ENCODE measurements at places on chromosomes 5 and 9.

GRCh38 chr5:73121119-73121463 is 716 bp downstream of the TMEM171 start:
- peak; percentile 46 for DNase-seq

- no peak for DNase-seq
These were observed 182.9 kb downstream of the SAXO1 start for GRCh38 chr9:18849890-18850677.

DNA sequence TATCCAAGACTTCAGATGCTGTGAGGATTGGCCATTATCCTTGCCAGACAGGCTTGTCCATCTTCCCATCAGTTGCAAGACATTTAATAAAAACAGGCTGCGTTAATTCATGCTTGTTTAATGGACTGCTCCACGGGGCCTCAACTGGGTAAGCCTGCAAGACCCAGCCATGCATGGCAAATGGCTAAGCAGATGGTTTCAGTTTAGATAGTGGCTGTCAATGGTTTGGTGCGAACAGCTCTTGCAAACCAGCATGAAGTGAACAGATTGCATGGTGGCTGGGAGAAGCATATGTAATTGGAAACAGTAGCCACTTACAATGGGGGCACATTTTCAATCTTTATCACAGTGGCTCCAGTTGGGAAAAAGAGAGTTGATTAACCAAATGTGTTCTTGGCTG is 628.2 kb upstream of the KLF4 start:
- DNase-seq, result peak; percentile 9

GRCh38 chr9:137030538-137031527 is 1.1 kb downstream of the FUT7 start:
- no peak for DNase-seq

- no peak for DNase-seq
These were observed 248.8 kb downstream of the MCTP1 start for GRCh38 chr5:95035891-95036685.

GRCh38 chr5:150457562-150458240 is 8.2 kb upstream of the RPS14 start:
- DNase-seq, result no peak

- DNase-seq, result no peak
These were observed 4.9 kb upstream of the N4BP3 start for GRCh38 chr5:178108446-178108845.

DNA sequence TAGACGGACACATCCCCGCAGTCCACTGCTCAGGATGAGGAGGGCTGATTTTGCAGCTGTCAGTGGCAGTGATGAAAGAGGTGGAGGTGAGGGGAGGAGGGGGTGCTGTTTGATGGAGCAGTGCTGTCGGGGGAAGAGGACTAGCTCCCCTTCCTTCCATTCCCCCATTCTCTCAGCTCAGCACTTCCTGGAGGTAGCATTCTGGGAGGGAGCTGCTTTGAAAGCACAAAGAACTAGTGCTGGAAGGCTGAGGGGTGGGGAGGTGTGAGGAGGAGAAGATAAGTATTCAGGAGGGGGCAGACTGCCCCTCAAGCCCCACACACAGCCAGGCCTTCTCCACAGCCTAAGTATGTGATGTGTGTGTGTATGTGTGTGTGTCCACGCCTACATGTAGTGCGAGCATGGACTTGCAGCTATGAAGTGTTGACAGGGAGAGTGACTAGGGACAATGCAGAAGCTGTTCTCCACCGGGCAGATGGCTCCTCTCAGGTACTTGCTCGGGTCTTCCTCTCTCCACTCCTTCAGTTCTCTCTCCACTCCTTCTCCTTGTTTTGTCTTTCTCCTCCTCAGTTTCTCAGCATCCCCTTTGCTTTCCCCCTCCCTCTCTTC is 65.5 kb upstream of the HSPA9 start:
- no peak for DNase-seq

DNA sequence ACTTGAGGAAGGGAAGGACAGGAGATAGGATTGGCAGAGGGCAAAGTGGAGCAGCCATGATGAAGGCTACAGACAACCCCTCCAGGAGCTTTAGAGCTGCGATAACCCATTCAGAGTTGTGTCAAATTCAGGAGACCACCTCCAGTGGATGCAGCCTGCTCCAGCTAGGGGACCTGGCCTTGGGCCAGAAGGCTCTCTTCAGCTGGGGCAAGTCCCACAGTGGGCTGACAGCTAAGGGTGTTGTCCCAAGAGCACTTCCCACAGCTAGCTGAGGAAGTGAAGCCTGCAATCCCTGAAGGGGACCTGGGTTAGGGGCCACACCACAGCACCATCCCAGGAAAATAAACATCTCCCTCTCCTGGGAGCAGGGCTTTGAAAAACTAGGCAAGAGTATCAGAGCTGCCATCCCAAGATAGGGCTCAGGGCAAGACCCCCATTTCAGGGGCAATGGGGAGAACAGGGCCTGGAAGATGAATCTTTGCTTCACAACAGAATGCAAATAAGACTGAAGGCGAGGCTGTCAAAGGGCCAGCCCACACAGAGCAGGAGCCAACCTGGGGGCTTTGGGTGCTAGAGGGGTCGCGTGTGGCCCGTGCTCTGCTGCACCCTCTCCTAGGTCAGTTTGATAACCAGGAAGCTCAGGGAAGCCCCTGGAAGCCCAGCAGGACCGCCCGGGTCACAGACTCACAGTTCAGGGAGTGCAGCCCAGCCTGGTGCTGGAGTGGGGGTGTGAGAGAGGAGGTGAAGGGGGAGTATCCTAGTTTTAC is 19.3 kb upstream of the DAPK1 start:
- DNase-seq, result no peak

DNA sequence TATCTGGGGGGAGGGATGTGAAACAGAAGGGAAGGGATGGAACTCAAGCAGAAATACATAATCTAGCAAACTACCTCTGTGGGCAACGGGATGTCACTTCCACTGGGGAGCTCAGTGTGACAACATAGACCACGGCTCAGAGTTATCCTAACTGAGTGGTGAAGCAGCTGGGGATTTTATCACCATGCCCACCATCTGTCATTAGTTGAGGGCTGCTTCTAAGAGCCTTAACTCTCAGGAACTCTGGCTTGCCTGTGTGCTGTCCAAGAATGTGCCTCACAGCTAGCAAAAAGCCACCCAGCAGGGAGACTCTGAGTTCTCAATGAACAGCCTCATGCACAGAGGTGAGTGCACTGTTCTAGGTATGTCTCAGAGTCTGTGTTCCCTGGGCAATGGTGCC is 90.6 kb upstream of the CXCL14 start:
- no peak for DNase-seq

GRCh38 chr9:93952784-93953495 is 2.2 kb downstream of the BARX1 start:
- DNase-seq, result no peak

GRCh38 chr5:446883-447263 is 3.9 kb downstream of the EXOC3 start:
- DNase-seq, result peak; percentile 27

DNA sequence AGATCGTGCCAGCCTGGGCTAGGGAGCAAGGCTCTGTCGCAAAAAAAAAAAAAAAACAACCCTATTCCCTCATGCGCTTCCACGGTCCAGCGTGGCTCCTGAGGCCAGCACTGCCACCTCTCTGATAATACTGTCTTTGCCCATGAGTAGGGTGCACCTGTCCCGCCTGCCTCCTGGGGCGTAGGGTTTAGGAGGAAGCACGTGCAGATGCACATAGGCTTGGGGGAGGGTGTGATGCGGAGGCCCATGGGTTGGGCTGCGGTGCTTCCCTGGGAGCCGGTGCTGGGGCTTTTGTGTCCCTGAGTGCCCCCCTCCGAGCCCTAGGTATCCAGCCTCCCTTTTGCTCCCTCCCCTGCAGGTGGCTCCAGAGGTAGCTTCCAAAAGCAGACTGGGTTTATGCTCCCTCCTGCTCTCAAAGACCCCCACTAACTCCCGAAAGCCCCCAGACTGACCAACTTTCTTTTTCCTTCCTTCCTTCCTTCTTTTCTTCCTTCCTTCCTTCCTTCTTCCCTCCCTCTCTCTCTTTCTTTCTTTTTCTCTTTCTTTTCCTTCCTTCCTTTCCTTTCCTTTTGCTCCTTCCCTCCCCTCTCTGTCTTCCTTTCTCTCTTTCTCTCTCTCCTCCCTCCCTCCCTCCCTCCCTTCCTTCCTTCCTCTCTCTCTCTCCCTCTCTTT is 12.8 kb downstream of the FGFR4 start:
- no peak for DNase-seq

DNA sequence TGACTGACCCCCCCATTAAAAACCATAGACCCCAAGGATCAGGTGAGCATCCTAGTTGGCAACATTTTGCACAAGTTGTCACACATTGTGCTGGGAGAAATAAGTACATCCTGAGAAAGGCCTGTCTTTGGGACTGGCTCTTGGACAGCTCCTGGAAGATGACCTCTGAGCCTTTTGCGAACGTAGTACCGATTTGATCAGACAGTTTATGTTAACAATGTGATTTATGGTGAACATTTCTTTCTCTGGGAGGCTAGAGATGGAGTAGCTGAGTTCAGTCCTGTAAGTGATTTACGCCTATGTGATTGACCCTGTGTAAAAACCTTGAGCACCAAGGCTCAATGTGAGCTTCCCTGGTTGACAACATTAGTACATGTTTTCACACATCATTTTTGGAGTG is 41.7 kb downstream of the LOX start:
- no peak for DNase-seq

DNA sequence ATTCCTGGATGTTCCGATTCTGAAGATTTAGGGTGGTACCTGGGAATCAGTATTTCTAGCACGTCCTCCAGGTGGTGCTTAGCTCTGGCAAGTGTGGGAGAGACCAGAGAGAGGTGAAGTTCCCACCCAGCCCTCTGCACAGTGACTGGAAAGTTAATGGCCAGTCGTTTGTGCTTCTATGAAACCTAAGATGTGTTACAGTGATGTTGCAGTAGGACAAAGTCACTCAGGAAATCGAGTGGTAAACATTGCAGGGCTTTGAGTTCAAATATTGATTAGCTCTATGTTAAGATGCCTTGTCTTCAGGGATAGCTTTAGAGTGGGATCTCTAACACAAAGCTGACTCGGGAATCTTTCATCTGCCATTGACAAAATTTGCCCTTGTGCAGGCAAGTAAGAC is 55.6 kb downstream of the PIK3R1 start:
- no peak for DNase-seq

DNA sequence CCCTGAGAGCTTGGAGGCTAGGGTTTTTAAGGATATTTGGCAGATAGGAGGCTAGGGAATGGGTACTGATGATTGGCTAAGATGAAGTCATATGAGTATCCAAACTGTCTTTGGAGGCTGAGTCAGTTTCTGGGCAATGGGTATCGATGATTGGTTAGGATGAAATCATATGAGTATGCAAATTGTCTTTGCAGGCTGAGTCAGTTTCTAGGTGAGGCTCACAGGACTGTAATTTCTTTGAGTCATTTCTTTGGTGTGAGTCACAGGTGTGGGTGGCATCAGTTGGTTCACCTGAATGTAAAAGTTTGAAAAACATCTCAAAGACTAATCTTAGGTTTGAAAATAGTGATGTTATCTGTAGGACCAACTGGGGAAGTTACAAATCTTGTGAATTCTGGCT is 1068.0 kb downstream of the NR2F1-AS1 start:
- DNase-seq, result no peak

GRCh38 chr9:135086597-135087488 is 625 bp upstream of the OLFM1 start:
- DNase-seq, result no peak

- no peak for DNase-seq
These were observed at the start of gene CDKN2A for GRCh38 chr9:21993893-21994555. CDKN2A (minus strand) TSS chr9:21994392.

DNA sequence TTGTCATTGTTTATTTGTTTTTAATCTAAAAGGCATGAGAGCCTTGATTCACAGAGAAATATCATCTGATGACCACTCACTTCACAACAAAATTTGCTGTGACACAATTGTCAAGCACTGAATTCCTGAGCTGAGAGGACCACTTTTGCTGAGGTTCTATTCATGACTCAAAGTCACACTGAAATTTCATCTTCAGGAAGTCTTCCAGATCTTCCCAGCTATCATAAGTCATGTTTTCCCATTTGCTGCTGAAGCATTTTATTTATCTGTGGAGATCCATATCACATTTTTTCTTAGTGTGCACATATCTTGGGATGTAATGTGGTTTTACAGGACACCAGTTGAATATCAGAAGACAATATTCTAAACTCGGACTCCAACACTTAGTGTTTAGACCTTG is 255.1 kb upstream of the TRIM32 start:
- DNase-seq, result peak; percentile 24

GRCh38 chr5:157971571-157972216 is 112.7 kb upstream of the CLINT1 start:
- DNase-seq, result no peak

GRCh38 chr5:125189531-125189941 is 443.1 kb upstream of the ZNF608 start:
- peak; percentile 59 for DNase-seq

- DNase-seq, result no peak
These were observed 289.3 kb downstream of the KIAA0825 start for GRCh38 chr5:94329115-94329514.

DNA sequence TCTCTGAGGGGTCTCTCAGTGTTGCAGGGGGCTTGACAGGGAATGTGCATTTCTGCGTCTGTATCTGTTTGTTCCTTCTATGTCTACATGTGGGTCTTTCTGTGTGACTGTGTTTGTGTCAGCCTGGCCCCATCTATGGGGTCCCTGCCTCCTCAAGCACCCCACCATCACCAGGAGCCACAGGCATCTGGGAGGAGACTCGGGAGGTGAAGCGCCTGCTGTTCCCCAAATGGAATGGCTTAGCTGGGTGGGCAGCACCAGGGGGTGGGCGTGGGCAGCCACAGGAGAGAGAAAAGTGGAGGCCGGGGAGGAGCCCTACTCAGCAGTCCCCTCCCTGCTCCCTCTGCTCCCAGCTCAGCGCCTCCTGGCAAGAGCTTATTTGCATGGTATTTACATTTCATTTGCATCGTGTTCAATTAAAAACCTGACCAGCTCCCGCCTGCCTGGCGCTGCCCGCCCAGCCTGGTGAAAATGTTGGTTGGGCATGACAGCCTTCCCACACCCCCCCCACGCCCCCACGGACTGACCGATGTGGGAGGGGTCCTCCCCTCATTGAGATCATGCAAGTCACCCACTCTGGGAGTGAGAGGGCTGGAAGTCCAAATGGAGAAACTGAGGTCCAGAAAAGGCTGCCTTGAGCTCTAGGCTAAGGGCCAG is 50.5 kb downstream of the CXXC5 start:
- peak; percentile 93 for DNase-seq

DNA sequence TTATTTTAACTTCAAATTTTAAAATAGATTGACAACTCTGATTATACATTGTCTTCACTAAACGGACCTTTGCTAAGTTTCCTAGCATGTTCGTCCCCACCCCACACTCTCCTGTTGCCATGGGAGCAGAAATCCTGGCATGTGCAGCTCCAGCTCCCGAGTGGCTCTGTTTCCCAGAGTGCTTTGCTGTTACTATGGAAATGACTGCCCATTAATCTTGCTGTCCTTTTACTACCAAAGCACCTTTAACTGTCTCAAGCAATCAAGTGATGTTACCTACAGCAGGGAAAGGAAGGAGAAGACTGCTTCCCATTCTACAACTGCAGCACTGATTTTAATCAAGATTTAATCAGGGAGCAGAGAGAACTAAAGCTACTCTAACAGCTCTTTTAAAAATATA is 212.0 kb upstream of the KIF2A start:
- peak; percentile 35 for DNase-seq

All from fibroblast of skin of right biceps (primary cell).